ENCODE measurements at places on chromosomes 7 and 10. TPM values are rescaled to one million over a fixed set of nuclear protein-coding genes. Genes with fewer than 3 reads are reported as not detected.
A peak's percentile ranks its signal among the peaks of the same experiment; 100 is the strongest.

Gene FFAR4
- total RNA-seq = 0.55 TPM

Gene ING3
- 23.2 TPM for total RNA-seq

Gene HOXA5
- total RNA-seq = 10.2 TPM

Gene SLC39A12
- total RNA-seq = 0.16 TPM

Gene PIK3CG
- 6.4 TPM for total RNA-seq

Gene OPN1SW
- total RNA-seq = not detected

Gene AUTS2
- total RNA-seq = 55.7 TPM

Gene AGAP6
- 27.1 TPM for total RNA-seq

Gene CAMK1D
- total RNA-seq = 7.2 TPM

Gene METTL2B
- 18.1 TPM for total RNA-seq

Gene DBNL
- total RNA-seq = 124 TPM

DNA sequence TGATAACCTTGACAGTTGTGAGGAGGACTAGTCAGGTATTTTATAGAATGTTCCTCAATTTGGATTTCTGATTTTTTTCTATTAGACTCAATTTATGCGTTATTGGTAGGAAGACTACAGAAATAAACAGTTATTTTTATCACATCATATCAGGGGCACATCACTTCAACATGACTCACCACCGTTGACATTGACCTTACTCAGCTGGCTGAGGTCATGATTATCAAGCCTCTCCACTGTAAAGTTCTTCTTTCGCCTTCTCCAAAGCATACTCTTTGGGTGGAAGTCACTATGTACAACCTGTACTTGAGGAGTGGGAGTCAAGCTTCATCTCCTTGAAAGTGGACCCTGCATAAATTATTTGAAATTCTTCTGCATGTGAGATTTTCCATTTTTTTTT lies 194.3 kb upstream of the IGFBP3 start:
- no peak for DNase-seq

DNA sequence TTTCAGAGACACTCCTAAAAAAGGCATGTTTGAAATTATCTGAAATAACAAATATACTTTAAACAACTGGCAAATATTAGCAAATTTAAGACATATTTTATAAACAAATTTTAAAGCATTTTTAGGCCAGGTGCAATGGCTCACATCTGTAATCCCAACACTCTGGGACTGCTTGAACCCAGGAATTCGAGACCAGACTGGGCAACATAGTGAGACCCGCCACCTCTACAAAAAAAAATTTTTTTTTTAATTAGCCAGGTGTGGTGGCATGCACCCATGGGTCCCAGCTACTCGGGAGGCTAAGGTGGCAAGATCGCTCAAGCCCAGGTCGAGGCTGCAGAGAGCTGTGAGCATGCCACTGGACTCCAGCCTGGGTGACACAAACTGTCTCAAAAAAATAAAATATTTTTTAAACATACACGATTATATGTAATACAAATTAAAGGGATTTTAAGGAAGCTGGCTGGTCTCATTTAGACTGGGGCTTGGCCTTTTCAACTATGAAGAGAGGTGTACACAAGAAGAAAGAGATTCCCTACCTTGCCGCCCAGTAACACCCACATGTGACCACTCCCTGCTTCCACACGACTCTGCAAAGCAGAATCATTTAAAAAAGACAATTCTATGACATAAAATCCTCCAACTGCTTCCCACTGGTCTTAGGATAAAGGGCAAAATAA lies 7.5 kb downstream of the LARP4B start:
- DNase-seq = no peak

DNA sequence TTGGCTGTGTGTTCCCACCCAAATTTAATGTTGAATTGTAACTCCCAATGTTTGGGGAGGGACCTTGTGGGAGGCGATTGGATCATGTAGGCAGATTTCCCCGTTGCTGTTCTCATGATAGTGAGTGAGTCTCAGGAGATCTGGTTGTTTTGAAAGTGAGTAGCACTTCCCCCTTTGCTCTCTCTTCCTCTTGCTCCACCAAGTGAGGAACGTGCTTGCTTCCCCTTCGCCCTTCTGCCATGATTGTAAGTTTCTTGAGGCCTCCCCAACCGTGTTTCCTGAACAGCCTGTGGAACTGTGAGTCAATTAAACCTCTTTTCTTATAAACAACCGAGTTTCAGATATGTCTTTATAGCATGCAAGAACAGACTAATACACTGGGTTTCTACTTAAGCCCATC lies 176.3 kb downstream of the CDK14 start:
- DNase-seq = no peak

DNA sequence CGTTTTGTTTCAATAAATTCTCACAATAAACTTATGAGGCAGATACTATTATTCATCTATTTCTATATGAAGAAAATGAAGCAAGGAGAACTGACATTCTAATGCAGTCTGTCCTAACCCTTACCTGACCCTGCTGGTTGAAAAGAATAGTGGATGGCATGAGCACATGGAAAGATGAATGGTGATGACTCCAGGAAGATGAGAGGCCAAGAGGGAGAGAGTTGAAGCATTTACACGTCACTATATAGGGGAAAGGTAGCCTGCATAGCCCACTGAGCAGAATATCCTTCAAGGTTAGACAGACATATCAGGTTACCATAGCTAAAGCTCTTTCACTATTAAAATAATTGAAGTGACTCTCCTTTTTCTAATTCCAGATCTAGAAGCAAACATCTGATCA lies 163.9 kb upstream of the CDK1 start:
- no peak for DNase-seq

DNA sequence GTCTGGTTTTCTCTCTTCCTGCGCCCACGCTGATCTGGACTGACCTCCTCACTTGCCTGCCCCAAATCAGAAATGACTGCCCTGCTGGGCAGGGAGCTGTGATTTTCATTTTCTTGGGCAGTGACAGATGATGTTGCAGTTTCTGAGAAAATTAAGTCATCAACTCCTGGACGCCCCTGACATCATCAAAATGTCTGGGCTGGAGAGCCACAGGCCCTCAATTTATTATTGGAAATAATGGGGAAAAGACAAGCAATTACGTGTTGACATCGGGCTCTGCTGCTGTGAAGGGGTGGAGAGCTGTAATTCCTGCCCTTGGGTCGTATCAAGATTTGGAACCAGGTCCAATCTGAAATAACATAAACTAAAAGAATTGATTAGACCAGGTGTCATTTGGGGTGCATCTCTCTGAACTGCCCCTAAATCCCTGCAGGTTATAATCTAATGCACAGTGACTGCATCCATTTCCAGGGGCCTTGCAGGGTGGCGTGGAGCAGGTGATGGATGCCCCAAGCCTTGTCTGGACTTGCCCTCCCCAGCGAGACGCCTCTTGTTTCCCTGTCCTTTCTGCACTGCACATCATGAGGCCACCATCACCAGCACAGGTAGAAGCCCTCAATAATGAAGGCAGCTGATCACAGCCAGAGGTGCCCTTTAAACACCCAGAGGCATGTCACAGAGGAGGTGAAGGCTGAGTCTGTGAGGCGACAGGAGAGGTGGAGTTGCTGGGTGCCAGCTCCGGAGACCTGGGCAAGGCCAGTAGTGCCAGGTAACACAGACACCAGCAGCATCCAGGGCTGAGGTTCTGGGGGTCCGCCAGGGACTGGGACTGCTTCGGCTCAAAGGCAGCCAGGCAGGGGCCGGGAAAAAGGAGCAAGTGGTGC lies 98.7 kb downstream of the HTR5A start:
- DNase-seq = no peak

DNA sequence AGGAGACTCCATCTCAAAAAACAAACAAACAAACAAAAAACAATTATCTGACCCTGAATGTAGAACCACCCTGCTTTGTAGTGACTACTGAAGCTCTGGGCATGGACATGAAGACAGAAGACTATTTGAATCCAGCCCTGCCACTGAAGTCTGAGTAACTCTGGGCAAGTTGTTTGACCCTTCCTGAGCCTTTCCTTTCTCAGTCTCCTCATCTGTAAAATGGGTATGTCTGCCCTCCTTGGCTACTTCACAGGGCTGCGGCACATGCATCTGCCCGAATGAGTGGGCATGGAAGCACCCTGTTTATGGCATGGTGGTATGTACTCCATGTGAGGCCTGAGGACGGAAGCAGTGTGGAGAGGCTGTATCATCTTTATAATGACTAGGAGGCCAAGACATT lies 22.2 kb upstream of the MALSU1 start:
- no peak for DNase-seq

GRCh38 chr7:80588591-80588990 lies 49.9 kb upstream of the CD36 start:
- DNase-seq = no peak

DNA sequence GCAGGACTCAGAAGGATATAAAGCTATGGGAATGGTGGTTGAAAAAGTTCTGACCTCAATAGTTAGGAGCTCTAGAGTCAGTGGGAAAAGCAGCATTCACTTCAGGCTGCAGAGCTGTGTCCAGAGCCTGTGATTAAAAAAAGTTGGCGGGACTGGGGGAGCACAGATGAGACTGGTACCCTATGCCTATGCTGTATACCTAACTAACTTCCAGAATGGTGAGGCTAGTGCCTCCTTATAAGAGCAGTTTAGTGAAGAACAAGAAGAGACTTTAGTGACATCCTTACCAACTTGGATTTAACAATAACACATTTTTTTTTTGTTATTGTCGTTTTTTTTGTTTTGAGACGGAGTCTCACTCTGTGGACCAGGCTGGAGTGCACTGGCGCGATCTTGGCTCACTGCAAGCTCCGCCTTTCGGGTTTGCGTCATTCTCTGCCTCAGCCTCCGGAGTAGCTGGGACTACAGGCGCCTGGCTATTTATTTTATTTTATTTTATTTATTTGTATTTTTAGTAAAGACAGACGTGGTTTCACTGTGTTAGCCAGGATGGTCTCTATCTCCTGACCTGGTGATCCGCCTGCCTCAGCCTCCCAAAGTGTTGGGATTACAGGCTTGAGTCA lies 6.6 kb upstream of the ZNF282 start:
- peak; percentile 40 for DNase-seq

GRCh38 chr7:141585592-141586510 lies 34.6 kb downstream of the AGK start:
- no peak for DNase-seq

DNA sequence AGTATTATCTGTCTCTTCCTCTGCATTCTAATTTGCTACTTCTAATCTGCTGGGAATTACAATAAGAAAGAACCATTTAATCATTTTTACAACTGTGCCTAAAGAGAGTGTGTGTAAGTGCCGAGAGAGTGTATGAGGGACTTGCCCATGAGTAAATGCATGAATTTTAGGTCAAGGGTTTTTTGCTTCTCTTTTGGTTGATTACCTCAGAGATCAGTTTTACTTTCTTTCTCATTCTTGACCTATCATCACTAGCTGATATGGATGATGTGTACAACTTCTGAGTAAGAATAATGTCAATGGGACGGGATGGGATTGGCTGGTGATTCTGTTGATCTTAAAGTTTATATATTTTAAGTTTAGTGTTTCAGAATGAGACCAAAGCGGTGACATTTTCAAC lies 47.8 kb downstream of the IKZF1 start:
- no peak for DNase-seq

- no peak for DNase-seq
Measured at GRCh38 chr7:1151156-1151555, 8.8 kb downstream of the ZFAND2A start.

DNA sequence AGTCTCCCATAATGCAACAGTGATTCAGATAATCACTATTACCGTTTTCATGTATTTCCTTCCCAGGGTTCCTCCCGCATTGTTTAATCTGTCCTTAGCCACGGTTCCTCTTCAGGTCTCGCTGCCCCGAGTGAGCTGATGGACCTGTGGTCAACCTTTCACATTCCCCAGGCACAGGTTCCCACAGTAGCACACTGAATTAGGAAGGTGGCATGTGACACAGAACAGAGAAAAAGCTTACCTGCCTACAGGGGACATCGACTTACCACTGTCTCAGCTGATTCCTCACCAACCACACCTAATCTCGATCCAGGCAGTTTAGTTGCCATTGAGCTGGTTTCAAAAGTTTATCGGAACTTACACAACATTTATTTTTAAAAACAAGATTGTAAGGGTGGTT lies 72.2 kb downstream of the MTURN start:
- no peak for DNase-seq

- DNase-seq = no peak
Measured at GRCh38 chr10:55287346-55287745, 486.3 kb upstream of the PCDH15 start.

DNA sequence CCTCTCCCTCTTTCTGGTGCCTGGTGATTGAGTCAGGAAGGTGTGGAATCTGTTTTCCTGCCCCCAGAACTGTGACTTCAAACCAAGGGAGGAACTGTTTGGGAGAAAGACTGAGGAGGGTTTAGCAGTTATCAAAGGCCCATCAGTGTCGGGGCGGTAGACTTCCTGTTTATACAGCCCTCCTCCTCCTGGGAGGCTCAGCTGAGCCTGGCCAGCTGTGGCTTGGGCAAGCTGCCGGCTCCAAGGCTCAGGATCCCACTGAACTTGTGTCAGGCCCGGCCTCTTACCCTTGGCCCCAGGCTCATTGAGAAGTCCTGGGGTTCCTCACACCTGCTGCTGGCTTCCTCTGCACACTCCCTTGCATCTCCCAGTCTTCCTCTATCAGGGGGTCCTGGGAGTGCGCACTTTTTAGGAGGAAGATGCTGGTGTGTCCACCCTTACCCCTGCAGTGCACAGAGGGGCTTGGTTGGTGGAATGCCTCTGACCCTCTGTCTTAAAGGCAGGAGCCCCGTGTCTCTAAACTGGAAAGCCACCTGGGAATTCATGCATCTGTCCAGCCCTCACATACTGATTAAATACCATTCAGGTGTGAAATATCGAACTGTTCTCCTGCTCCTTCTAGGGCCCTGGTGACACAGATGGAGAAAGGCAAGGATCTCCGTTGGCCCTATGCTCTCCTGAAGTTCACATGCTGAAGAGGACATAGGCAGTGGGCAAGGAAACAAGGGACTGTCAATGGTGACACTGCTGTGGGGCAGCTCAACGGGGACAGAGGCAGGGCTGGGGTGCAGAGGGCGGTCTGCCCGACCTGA lies 32.4 kb downstream of the CXCL12 start:
- DNase-seq = peak; percentile 89

- DNase-seq = no peak
Measured at GRCh38 chr10:106980495-106981451, 183.7 kb downstream of the SORCS1 start.

DNA sequence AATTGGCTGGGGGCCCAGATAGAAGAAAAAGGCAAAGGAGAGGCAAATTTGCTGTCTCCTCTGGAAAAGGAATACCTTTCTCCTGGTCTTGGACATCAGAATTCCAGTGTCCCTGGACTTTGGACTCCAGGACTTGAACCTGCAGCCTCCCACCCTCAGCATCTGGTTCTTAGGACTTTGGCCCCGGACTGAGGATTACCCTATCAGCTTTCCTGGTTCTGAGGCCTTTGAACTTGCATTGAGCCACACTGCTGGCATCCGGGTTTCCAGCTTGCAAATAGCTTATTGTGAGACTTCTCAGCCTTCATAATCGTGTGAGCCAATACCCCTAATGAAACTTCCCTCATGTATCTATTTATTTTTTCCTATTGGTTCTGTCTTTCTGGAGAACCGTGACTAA lies 68.3 kb downstream of the DNAH11 start:
- no peak for DNase-seq

GRCh38 chr10:13291821-13292773 lies 7.8 kb downstream of the PHYH start:
- no peak for DNase-seq

- DNase-seq = no peak
Measured at GRCh38 chr10:3969876-3970666, 185.1 kb upstream of the KLF6 start.
